Coronary artery (tissue), 2 donors: ENCODE measurements at places on chromosomes 11 and 22.

DNA sequence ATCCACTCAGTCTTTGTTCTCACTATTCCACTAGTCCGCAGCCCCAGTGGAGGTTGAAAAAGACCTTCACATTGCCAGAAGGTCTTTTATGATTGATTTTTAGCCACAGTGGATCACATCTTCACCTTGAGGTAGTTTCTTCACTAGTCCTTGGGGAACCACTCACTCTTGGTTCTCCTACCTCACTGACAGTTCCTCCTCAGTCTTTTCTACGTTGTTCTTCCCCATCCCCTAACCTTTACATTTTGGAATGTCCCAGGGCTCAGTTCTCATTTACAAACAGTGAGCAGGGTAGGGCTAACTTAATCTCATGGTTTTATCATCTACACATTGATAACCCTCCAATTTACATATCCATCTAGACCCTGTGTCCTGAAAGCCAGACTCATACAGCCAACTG lies 316.4 kb upstream of the SORL1-AS1 start:
- no peak for DNase-seq

DNA sequence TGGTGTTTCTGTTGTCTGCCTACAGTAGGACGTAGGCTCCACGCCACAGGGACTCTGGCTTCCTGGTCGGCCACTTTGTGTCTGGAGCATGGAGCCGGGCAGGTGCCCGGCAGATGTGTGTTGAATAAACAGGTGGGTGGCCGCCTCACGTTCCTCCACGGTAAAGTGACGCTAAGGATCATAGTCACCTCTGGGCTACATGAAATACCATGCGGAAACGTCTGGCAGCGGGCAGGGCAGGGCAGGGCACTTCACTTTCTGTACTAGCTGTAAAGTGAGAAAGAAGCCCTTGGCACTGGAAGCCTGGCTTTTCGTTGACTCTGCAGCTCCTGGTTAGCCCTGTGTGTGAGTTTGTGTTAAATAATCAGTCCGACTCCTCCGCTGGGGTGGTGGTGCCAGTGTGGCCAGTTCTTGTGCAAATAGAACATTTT lies 52.4 kb downstream of the MCM5 start:
- no peak for DNase-seq

DNA sequence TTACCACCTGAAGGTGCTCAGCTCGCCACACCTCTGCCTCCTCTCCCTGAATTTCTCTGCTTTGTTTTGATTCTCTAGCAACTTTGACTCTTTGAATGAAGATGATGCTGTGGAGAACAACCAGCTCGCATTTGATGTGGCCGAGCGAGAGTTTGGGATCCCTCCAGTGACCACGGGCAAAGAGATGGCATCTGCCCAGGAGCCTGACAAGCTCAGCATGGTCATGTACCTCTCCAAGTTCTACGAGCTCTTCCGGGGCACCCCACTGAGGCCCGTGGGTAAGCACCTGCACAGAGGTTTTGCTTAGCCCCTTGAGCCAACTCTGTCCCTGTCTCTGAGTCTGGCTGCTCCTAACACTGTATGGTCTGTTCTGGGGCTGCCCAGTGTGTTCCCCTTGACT lies 115.7 kb downstream of the MICAL2 start:
- no peak for DNase-seq

GRCh38 chr11:33542921-33543320 lies 157.7 kb downstream of the C11orf91 start:
- DNase-seq, result no peak
